GM23248 (cell line): ENCODE measurements at places on chromosomes 13 and 19. TPM values are rescaled to one million over a fixed set of nuclear protein-coding genes. Genes with fewer than 3 reads are reported as not detected.

DNA sequence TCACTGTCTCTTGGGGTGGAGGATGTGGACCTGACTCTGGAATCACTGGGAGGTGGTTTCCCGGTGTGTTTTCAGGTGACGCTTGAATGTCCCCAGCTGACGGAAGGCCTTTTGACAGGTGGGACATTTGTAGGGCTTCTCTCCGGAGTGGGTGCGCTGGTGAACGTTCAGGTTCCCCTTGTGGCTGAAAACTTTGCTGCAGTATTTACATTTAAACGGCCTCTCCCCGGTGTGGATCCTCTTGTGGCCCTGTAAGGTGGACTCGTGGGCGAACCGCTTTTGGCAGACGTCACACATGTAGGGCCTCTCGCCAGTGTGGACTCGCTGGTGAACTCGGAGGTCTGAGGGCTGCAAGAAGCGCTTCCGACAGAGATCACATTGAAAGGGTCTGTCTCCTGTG, 7.8 kb downstream of the ZSCAN5B start:
- no peak overlapping the region for H3K27ac ChIP-seq
- H3K4me1 ChIP-seq, result no peaks in the 10 kb centered on the region
- no peak for DNase-seq

- no peak for DNase-seq
- H3K27me3 ChIP-seq, result peaks cover 5% of the 10 kb centered on the region; the same call in 1 of the 2 replicates
- no peaks in the 10 kb centered on the region for H3K36me3 ChIP-seq
- H3K4me1 ChIP-seq, result no peaks in the 10 kb centered on the region
- H3K4me3 ChIP-seq, result no peak overlapping the region
- H3K27ac ChIP-seq, result no peak overlapping the region
Measured at GRCh38 chr13:108496362-108497210, 132.8 kb upstream of the MYO16 start.

- no peaks in the 10 kb centered on the region for H3K36me3 ChIP-seq
- no peak for DNase-seq
- no peak overlapping the region for H3K27ac ChIP-seq
- no peaks in the 10 kb centered on the region for H3K4me1 ChIP-seq
- H3K4me3 ChIP-seq, result no peak overlapping the region
- no peaks in the 10 kb centered on the region for H3K27me3 ChIP-seq
Measured at GRCh38 chr13:39760521-39760920, 105.1 kb downstream of the COG6 start.

DNA sequence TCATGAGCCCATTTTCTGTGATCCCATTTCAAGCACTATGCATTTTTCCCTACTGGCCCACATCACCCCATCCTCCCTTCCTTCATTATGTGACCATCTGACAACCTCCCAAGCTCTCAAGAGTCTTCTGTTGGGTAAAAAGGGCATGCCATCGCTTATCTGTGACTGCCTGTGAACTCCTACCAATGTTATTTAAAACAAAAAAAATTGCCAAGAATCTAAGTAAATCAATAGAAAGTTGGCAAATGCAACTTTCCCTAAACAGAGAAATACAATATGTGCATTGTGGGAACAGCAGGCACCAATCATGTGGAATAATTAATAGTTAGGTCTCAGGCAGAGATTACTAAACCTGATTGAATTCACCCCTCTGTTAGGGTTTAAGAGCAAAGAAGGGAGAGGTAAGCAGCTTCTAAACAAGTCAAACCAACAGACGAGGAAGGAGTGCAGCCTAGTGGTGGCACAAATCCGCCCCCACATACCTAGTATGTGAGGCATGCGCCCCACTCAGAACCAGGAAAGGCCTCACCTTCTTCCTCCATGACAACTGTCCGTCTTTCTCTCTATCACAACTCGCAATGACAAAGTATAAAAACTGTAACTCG, 29.8 kb downstream of the DZIP1 start:
- no peak overlapping the region for H3K4me3 ChIP-seq
- DNase-seq, result no peak
- peaks cover 32% of the 10 kb centered on the region for H3K36me3 ChIP-seq
- H3K27ac ChIP-seq, result no peak overlapping the region
- no peaks in the 10 kb centered on the region for H3K4me1 ChIP-seq

DNA sequence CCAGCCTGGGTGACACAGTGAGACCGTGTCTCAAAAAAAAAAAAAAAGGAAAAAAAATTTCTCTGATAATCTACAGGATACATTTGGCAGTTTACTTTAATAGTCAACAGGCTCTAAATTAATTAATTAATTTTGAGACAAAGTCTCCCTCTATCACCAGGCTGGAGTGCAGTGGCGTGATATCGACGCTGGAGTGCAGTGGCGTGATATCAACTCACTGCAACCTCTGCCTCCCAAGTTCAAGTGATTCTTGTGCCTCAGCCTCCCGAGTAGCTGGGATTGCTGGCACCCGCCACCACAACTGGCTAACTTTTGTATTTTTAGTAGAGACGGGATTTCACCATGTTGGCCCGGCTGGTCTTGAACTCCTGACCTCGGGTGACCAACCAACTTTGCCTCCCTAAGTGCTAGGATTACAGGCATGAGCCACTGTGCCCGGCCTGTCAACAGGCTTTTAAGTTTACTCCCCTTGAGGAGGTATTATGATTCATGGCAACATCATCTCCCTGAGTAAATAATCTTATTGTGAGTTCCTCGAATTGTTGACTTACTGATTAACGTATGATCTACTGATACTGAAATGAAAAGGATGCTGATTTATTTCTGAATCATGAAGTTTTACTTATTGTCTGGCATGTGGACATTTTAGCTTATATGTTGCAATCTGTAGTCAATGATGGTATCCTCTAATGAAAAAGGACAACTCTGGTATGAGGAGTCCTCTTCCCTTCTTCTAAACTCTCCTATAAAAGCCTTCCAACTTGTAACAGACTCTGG, 21.3 kb upstream of the MTRF1 start:
- H3K27me3 ChIP-seq, result no peaks in the 10 kb centered on the region
- H3K36me3 ChIP-seq, result no peaks in the 10 kb centered on the region
- no peak overlapping the region for H3K4me3 ChIP-seq
- peak; percentile 89 for DNase-seq
- H3K4me1 ChIP-seq, result peaks cover 12% of the 10 kb centered on the region
- H3K27ac ChIP-seq, result peak overlapping the region; percentile 51

DNA sequence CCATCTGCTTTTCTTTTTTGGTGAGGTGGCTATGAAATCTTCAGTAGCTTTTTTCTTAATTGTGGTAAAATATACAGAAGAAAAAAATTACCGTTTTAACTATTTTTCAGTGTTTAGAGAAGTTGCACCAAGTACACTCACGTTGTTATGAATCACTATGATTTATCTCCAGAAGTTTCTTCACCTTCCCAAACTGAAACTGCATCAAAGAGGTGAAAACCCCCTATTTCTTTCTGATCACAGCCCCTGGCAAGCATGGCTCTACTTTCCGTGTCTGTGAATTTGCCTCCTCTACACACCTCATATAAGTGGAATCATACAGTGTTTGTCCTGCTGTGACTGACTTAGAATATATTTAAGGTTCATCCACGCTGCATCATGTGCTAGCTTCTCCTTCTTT, 15.6 kb upstream of the SIGLEC10 start:
- no peaks in the 10 kb centered on the region for H3K27me3 ChIP-seq
- H3K4me1 ChIP-seq, result no peaks in the 10 kb centered on the region
- no peak for DNase-seq
- H3K36me3 ChIP-seq, result no peaks in the 10 kb centered on the region

- peaks cover 12% of the 10 kb centered on the region; the same call in 1 of the 2 replicates for H3K4me1 ChIP-seq
- no peaks in the 10 kb centered on the region for H3K27me3 ChIP-seq
Measured at GRCh38 chr19:27794494-27795042, 1418.4 kb downstream of the UQCRFS1 start.

DNA sequence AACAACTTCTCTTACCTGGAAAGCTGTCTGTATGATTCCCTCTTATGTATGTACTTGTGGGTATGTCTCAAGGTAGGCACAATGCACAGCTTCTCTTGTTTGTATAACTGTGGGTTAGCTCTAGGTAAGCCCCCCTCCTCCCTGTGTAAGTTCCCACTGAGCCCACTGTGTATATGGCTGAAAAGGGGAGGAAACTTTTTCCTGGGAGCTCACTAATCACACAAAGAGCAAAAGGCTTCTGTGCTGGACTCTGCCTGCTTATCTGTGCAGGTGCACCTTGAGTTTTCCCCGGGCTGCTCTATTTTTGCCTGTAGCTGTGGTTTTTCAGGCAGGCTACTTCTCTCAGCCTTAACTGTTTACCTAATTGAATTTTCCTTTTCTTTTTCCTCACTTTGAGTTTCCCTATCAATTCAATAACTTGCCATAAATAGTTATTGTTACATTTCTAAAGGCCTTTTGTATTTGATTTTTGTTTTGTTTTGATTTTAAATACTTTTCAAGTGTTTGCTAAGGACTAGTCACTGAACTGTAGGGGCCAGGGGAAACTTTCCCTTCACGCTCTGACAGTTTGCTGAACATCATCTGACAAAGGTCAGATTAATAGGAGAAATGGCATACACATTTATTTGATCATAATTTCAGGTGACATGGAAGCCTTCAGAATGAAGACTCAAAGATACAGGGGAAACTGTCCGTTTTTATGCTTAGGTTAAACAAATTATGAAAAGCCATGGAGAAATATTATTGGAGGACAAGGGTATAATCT, 423.5 kb upstream of the ATXN8OS start:
- H3K4me1 ChIP-seq, result no peaks in the 10 kb centered on the region
- H3K27me3 ChIP-seq, result no peaks in the 10 kb centered on the region
- H3K4me3 ChIP-seq, result no peak overlapping the region

DNA sequence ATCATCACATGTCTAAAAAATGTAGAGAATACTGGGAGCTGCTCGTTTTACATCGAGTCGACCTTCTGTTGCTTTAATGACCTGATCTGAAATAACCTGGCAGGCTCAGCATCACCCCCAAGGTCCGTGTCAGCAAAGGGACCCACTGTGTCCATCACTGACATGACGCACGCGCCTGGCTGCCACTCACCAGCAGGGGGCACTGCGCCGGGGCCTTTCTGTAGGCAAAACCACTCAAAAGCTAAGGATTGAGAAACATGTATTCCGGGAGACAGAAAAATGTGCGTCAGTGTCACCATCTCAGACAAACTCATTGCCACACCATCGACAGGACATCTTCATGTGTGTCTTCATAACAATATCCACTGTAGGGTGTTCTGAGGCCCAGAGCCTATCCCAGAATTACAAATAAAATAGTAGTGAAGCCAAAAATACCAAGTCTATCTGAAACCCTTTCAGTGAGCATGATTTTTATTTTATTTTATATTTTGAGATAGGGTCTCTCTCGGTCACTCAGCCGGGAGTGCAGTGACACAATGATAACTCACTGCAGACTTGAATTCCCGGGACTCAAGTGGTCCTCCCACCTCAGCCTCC, 130.3 kb upstream of the LSM14A start:
- DNase-seq, result peak; percentile 74
- no peaks in the 10 kb centered on the region for H3K4me1 ChIP-seq
- 0 out of 2 replicates have a peak, but pooled peaks cover 6% of the 10 kb centered on the region for H3K27me3 ChIP-seq
- no peak overlapping the region for H3K4me3 ChIP-seq
- no peaks in the 10 kb centered on the region for H3K36me3 ChIP-seq

GRCh38 chr19:18418483-18419194, 559 bp upstream of the SSBP4 start:
- no peaks in the 10 kb centered on the region for H3K36me3 ChIP-seq
- H3K4me1 ChIP-seq, result peaks cover 52% of the 10 kb centered on the region
- peak; percentile 79 for DNase-seq
- peak overlapping the region; percentile 100 for H3K27ac ChIP-seq
- no peaks in the 10 kb centered on the region for H3K27me3 ChIP-seq

- H3K4me1 ChIP-seq, result no peaks in the 10 kb centered on the region
- no peak overlapping the region for H3K27ac ChIP-seq
- no peaks in the 10 kb centered on the region for H3K36me3 ChIP-seq
- no peak for DNase-seq
- no peak overlapping the region for H3K4me3 ChIP-seq
- H3K27me3 ChIP-seq, result peaks cover 78% of the 10 kb centered on the region
Measured at GRCh38 chr13:109684824-109685202, 101.6 kb downstream of the IRS2 start.

- H3K4me3 ChIP-seq, result no peak overlapping the region
- H3K27ac ChIP-seq, result no peak overlapping the region
- H3K27me3 ChIP-seq, result peaks cover 55% of the 10 kb centered on the region
Measured at GRCh38 chr13:27827646-27828045, 35.4 kb downstream of the GSX1 start.

DNA sequence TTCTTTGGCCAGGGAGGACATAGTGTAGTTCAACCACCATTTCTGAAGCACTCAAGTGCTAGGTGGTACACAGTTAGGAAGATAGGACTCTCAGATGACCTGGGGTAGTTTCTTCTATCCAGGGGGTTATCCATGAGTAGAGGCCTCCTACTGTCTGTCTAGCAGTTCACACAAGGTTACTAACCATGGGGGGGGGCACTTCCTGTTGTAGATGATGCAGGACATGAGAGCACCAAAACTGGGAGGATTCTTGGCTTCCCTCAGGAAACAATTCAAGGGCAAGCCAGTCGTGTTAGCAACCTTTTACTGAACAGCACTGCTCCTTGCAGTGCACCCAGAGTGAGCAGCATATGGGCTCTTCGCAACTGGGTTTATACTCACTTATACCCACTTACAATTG, 8.9 kb upstream of the TPP2 start:
- no peaks in the 10 kb centered on the region for H3K36me3 ChIP-seq
- H3K4me3 ChIP-seq, result no peak overlapping the region
- H3K27me3 ChIP-seq, result peaks cover 15% of the 10 kb centered on the region
- no peaks in the 10 kb centered on the region; the same call in 1 of the 2 replicates for H3K4me1 ChIP-seq

DNA sequence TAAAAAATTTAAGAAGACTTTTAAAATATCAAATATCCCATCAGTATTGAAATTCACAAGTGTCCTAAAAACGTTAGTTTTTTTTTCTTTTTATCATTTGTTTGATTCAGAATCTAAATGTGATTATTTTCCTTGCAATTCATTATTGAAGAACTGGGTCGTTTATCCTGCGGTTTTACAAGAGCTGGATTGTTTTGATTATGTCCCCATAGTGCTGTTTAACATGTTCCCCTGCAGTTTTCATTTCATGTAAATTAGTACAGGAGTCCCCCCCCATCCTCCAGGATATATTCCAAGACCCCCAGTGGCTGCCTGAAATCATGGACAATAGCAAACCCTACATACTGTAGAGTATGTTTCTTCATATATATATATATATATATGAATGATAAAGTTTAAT, 105.7 kb downstream of the KCTD15 start:
- H3K4me3 ChIP-seq, result no peak overlapping the region
- H3K27ac ChIP-seq, result no peak overlapping the region
- DNase-seq, result no peak
- H3K27me3 ChIP-seq, result peaks cover 12% of the 10 kb centered on the region; the same call in 1 of the 2 replicates
- no peaks in the 10 kb centered on the region for H3K4me1 ChIP-seq

DNA sequence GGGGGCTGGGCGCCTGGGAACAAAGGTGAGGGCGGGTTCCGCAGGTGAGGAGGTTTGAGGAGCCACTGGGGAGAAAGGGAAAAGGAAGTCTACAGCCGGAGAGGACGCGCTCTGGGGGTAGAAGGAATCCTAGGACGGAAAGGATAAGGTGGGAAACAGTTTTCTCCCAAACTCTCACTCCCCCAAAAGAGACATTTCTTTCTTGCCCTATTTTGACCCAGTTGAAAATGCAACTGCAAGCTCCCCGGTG, 651 bp upstream of the POLR1D start:
- peaks cover 7% of the 10 kb centered on the region; the same call in 1 of the 2 replicates for H3K36me3 ChIP-seq
- no peak for DNase-seq
- H3K27me3 ChIP-seq, result no peaks in the 10 kb centered on the region
- peak overlapping the region; percentile 35 for H3K27ac ChIP-seq

Gene SIGLECL1
- polyA plus RNA-seq, result not detected in 2 replicates

Gene LRCH1
- polyA plus RNA-seq, result 4.3 and 4.7 TPM in 2 replicates

Gene DEDD2
- polyA plus RNA-seq, result 21.1 and 22.5 TPM in 2 replicates

Gene FCER2
- polyA plus RNA-seq, result 0.33 TPM in 1 of 2 replicates, not detected in the other

Gene PTGIR
- polyA plus RNA-seq, result 21.1 and 21.5 TPM in 2 replicates

Gene FREM2
- polyA plus RNA-seq, result not detected in 2 replicates

Gene OR4F17
- not detected in 2 replicates for polyA plus RNA-seq
